ENCODE measurements at places on chromosomes 12 and 14.

GRCh38 chr12:110912263-110912662, 8.1 kb downstream of the MYL2 start:
- no peak for DNase-seq

- DNase-seq, result no peak
These were observed 10.7 kb upstream of the MCRS1 start for GRCh38 chr12:49578471-49579112.

DNA sequence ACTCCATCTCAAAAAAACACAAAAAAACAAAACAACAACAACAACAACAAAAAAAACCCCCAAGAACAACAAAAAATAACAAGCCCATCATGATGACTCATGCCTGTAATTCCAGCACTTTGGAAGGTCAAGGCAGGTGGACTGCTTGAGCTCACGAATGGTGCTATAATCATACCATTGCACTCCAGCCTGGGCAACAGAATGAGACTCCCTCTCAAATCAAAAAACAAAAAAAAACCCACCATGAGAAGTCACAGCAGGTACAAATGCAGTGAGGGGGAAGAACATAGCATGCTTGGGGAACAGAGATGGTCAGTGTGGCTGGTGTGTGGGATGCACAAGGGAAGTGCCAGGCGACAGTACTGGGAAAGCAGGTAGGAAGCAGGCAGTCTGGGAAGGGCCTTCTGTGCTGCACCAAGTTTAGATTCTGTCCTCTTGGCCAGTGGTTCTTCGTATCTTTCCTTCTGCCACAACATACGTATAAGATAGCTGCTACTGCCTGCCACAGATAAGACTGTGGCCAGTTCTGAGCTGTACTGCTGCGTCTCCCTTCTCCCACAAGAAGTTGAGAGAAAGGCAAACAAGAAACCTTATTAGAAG, 28.0 kb downstream of the ATG14 start:
- DNase-seq, result no peak

- peak; percentile 82 for DNase-seq
These were observed 28.1 kb downstream of the TRPV4 start for GRCh38 chr12:109804820-109805761.

DNA sequence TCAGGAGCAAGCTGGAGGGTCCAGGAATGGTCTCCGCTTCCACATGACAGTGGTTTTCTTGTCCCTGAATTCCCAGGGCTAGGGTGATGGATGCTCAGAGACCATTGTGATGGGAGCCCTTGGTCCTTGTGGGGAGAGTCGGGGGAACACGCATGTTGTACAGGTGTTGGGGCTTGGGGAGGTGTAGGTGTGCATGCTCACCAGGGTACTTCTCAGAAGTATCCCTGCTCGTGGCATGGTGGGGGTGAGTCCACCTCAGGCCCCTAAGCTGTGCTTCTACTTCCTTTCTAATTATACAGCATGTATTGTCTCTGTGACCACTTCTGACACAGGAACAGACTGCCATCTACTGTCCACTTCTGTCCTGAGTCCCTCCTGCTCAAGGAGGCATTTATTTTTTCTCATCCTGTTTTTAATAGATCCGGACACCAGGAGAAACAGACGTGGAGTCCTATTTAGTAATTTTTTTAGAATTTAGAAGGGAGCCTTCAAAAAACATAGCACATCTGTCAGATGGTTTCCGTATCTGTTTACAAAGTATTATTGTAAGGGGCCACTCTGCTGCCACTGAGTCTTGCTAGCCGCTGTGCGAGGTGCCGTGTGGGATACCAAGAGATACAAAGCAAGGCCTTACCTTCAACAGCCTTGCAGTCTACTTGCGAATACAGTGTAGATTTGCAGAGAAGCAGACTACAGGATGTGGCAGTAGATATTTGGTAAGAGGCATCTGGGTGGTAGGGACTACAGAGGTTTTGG, 10.5 kb downstream of the NTF3 start:
- peak; percentile 27 for DNase-seq

DNA sequence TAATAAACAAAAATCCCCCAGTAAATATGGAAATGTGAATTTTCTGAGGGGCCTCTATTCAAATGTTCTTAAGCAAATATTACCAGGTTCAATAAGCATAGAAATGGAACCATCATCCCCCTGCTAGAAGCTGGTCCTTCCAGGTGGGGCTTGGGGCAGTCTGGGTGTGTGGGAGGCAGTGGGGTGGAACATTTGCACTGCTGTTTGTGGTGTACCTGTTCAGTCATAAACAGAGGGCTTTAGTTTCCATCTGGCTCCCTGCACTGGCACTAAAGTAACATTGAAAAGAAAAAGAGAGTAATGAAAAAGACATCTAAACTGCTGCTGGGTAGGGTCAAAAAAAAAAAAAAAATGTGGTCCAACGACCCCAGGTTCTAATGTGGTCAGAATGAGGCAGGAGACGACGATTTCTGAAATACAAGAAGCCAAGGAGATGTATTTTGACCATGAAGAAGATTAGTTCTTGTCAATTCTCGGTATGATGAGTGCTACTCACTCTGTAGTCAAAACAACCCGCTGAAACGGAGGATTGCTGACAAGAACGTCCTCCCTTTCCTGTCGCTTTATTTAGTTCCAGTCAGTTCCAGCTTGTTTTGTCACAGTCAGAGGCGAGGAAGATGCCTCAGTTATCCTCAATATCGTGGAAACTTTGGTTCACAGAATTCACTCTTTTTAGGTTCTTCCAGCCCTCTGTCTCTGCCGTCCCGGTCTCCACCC, 44.2 kb upstream of the MANSC4 start:
- no peak for DNase-seq

DNA sequence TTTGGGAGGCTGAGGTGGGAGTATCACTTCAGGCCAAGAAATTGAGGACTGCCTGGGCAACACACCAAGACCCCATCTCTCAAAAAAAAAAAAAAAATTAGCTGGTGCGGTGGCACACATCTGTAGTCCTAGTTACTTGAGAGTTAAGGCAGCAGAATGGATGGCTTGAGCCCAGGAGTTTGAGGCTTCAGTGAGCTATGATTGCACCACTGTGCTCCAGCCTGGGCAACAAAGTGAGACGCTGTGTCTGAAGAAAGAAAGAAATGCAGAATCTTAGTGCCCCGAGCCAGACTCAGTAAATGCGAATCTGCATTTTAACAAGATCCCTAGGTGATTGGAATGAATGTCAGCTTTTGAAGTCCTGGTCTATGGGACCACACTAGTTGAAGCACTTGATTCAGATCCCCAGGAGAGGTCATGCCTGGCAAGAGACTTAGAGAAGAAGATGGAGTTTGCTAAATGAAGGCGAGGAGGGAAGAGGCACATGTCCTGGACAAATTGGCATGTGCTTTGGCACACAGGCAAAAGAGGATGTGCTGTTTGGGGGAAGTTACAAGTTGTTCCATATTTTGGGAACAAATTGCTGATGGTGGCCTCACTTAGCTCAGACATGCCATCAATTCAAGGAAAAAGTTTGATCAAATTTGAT, 56.6 kb downstream of the DRAM1 start:
- no peak for DNase-seq

DNA sequence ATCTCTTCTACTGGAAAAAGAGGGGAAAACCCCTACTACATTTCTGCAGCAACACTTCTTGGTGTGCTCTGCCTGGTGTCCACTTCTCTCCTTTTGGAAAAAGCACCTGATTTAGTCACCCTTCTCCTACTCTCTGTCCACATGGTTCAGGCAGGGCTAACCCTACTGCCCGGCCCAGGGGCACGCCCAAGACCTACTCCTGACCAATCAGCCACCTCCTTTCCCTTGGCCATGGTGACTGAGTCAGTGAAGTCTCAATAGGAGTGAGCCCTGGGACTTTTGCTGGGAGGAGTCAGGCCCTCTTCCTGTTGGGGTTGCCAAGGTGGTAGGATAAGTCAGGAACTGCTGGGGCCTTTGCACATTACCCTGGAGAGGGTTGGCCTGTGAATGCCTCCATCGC, 52.5 kb upstream of the MYL2 start:
- no peak for DNase-seq

DNA sequence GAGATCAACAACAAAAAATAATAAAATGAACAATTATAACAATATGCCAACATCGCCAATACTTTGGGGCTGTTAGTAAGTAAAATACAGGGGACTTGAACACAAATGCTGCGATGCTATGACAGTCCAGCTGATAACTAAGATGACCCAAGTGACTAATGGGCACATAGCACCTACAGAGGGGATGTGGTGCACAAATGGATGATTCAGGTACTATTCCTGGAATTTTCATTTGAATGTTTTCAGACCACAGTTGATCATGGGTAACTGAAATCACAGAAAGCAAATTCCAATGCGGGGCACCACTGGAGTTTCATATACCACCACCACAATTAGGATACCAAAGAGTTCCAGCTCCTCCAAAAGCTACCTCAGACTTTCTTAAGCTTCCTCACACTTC, 82.9 kb downstream of the RCOR1 start:
- DNase-seq, result peak; percentile 14

DNA sequence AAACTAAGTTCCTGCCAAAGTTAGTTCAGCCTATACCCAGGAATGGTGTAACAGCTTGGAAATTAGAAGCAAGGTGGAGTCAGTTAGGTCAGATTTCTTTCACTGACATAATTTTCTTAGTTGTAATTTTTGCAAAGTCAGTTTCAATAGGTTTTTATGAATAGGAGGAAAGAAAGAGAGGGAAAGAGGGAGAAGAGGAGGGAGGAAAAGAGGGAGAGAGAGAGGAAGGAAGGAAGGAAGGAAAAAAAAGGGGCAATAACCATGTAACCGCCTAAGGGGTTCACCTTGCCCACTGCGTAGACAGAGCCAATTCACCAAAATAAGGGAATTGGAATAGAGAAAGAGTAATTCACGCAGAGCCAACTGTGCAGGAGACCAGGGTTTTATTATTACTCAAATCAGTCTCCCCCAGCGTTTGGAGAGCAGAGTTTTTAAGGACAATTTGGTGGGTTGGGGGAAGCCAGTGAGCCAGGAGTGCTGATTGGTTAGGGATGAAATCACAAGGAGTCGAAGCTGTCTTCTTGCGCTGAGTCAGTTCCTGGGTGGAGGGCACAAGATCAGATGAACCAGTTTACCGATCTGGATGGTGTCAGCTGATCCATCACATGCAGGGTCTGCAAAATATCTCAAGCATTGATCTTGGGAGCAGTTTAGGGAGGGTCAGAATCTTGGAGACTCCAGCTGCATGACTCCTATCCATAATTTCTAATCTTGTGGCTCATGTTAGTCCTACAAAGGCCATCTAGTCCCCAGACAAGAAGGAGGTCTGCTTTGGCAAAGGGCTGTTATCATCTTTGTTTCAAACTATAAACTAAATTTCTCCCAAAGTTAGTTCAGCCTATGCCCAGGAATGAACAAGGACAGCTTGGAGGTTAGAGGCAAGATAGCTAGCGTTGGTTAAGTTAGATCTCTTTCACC, 126.0 kb upstream of the AMIGO2 start:
- DNase-seq, result no peak

GRCh38 chr12:19856389-19856788, 417.1 kb downstream of the AEBP2 start:
- DNase-seq, result no peak

- peak; percentile 72 for DNase-seq
These were observed 11.2 kb upstream of the FKBP11 start for GRCh38 chr12:48936379-48936979.

GRCh38 chr14:85529803-85530574, at the start of gene FLRT2:
Gene FLRT2 (plus strand): TSS chr14:85530144. CDS start chr14:85621515, 91,371 bp downstream.
- DNase-seq, result peak; percentile 50

DNA sequence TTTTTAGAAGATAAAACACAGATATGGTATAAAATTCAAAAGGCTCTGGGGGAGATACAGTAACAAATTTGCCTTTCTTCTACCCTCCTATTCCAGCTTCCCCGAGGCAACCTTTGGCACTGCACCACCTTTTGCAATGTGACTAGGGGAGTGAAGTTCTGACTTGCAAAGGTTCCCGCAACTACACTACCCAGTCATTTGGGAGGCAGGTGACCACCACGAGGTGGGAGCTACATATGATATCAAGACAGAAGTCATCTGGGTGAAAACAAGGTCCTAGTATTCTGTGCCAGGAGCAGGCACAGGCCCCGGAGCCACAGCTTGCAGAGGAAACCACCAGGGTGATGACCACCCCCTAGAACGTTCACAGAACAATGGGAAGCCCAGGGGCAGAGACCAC, 141.5 kb downstream of the TTC7B start:
- no peak for DNase-seq

DNA sequence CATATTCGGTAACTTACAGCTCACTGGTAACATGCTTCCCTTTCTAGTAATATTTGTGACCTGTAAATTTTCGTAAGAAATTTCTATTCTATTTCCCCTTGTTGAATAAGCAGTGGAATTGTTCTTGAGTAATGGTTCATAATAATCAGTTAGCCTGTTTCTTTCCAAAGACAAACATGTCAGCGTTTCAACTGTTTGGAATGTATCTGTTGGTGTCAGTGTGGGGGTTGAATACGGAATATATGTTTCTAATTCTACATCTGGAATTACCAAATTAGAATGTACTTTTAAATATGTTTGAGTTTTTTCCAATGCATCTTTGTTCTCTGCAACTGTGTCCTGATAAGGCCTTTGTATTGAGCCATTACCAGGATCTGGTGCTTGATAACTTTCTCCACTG, 2.0 kb downstream of the BBS10 start:
- DNase-seq, result no peak

DNA sequence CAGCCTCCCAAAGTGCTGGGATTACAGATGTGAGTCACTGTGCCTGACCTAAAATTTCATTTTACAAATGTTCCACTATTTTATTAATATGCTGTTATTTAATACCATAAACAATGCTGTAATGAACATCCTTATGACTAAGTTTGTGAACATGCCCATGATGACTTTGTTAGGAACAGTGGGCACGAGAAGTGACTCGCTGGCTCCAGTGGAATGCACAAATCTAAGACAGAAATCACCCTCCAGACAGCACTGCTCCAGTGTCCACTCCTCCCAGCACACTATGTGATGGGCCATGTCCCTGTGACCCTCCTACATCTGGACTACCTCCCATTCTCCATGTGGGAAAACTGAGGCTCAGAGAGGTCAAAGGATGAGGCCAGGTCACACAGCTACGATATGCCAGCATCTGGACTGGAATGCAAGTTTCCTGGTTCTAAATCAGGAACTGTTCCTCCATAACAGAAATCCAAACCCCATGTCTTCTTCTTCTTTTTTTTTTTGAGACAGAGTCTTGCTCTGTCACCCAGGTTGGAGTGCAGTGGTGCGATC, 57.9 kb downstream of the GPR68 start:
- DNase-seq, result no peak

- DNase-seq, result no peak
These were observed 39.5 kb downstream of the EVL start for GRCh38 chr14:100104523-100105300.

DNA sequence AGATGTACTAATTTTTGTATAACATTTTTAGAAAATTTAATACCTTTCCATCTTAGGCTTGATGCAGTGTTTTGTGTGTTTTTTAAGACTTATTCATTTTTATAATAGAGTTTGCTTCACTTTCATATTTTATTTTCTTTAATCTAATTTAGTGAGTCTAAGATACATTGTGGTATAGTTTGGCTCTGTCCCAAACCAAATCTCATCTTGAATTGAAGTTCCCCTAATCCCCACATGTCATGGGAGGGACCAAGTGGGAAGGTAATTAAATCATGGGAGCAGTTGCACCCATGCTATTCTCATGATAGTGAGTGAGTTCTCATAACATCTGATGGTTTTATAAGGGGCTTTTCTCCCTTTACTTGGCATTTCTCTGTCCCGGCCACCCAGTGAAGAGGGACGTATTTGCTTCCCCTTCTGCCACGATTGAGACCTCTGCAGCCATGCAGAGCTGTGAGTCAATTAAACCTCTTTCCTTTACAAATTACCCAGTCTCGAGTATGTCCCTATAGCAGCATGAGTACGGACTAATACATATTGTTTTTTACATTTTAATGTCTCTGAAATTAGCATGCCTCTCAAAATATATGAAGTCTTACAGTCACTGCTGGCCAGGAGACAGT, 34.9 kb downstream of the GABARAPL1 start:
- no peak for DNase-seq
